ENCODE measurements at places on chromosomes 16 and 17. TPM values are rescaled to one million over a fixed set of nuclear protein-coding genes. Genes with fewer than 3 reads are reported as not detected.

The RGS9 gene
- 9.9 TPM for total RNA-seq

The FOXC2 gene
- total RNA-seq = 10.4 TPM

The HSD17B2 gene
- total RNA-seq = 3.1 TPM

The PLK1 gene
- total RNA-seq = 22.3 TPM

The ITGA2B gene
- total RNA-seq = 13.6 TPM

The APOBR gene
- 0.09 TPM for total RNA-seq

The C17orf107 gene
- 9.2 TPM for total RNA-seq

DNA sequence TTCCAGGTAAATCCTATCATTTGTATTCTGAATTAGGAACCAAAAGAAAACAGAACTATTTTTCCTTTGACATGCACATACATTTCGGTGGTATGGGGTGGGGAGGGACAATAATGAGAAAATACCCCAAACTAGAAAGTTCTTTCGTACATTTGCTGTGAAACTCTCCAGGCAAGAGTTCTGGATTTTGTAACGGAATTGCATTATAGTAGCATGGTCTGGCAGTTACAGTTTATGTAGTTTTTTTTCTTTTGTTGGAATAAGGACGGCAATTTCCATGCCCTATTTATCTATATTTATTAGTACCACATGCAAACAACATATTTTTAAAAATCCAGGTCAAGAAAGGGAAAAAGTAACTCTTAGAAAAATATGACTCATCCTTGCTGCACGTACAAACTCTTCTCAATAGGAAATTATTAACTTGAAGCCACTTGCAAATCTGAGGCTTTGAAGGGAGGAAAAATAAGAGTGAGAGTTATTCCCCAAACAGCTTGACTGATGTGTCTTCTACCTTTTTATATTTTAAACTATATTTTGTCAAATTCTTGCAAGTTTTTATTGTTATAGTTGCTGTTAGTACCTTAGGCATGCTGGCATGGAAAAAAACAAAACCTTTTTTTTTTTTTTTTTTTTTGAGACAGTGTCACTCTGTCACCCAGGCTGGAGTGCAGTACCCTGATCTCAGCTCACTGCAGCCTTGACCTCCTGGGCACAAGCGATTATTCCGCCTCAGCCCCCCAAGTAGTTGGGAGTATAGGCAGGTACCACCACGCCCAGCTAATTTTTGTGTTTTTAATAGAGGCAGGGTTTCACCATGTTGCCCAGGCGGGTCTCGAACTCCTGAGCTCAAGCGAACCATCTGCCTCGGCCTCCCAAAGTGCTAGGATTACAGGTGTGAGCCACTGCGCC lies 69.3 kb downstream of the WWP2 start:
- no peak for DNase-seq
- H3K27ac ChIP-seq = peak overlapping the region; percentile 47
- H3K4me1 ChIP-seq = peaks cover 4% of the 10 kb centered on the region
- H3K27me3 ChIP-seq = no peaks in the 10 kb centered on the region

DNA sequence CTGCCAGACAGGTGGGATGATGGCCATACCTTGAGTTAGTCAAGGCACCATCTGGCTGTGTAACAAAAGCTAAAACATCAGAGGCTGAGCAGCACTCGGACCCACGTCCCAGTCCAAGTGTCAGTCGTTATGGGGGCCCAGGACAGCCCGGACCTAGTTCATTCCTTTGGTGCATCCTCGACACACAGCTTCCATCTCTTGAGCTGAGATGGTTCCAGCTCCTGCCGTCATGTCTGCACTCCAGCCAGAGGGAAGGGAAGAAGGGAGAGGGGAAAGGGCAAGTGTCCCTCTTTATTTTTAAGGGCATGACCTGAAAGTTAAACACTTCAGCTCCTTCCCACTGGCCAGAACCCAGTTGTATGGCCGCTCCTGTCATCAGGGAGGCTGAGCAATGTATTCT lies 218.0 kb downstream of the SEC14L1 start:
- peaks cover 6% of the 10 kb centered on the region for H3K4me1 ChIP-seq
- no peak overlapping the region for H3K27ac ChIP-seq
- no peak for DNase-seq
- H3K36me3 ChIP-seq = no peaks in the 10 kb centered on the region
- H3K4me3 ChIP-seq = no peak overlapping the region

DNA sequence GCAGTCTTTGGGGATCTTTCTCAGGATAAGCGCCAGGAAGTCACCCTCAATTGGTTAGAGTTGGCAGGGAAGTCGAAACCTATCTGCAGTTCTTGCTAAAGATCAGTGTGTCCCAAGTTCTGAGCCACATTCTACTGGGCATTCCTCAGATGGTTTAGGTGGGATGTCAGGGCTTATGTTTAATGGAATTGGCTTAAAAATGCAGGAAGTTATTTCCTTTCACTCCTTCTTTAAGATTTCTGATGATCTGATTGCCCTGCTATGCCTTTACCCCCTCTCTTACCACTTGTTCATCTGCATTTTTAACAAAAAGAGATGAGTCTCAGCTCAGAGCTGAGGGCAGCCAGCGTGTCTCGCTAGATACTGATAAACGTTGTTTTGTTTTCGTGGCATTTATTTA lies 30.8 kb downstream of the FOXL1 start:
- H3K27me3 ChIP-seq = no peaks in the 10 kb centered on the region
- peaks cover 32% of the 10 kb centered on the region for H3K4me1 ChIP-seq
- H3K4me3 ChIP-seq = no peak overlapping the region
- peak overlapping the region; percentile 91 for H3K27ac ChIP-seq
- no peak for DNase-seq
- H3K36me3 ChIP-seq = no peaks in the 10 kb centered on the region

DNA sequence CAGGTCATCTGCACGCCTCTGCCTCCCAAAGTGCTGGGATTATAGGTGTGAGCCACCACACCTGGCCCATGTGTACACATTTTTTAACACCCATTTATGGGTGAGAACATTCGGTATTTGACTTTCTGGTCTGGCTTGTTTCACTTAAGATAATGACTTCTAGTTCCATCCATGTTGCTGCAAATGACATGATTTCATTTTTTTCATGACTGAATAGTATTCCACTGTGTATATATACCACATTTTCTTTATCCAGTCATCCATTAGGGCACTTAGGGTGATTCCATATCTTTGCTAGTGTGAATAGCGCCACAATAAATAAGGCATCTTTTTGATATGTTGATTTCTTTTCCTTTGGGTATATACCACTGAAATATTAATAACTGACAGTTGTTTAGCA lies 5.6 kb downstream of the ALOX12B start:
- H3K4me3 ChIP-seq = no peak overlapping the region
- H3K36me3 ChIP-seq = no peaks in the 10 kb centered on the region
- peaks cover 8% of the 10 kb centered on the region for H3K4me1 ChIP-seq
- no peak for DNase-seq
- no peak overlapping the region for H3K27ac ChIP-seq

- no peak overlapping the region for H3K4me3 ChIP-seq
- no peaks in the 10 kb centered on the region for H3K27me3 ChIP-seq
- H3K36me3 ChIP-seq = peaks cover 2% of the 10 kb centered on the region
- peaks cover 39% of the 10 kb centered on the region for H3K4me1 ChIP-seq
Measured at GRCh38 chr16:75086281-75086680, 30.3 kb downstream of the LDHD start.

DNA sequence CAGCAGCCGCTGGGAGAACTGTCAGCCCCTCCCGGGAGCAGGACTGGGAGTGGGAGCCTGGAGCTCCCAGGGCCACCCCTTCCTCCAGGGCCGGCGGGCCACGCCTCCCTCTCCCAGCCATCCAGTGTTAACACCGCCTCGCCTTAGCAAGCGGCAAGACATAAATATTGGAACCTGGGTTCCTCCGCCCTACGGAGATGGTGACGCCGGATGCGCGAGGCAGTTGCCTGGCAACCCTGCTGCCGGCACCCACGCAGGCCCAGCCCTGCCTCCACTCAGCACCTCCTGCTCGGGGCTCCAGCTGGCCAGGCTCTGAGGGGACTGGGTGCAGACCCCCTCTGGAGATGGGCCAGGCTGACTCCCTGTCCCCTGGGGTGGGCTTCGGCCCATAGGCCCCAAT lies 27.4 kb upstream of the CACNA1H start:
- H3K36me3 ChIP-seq = no peaks in the 10 kb centered on the region
- H3K4me1 ChIP-seq = no peaks in the 10 kb centered on the region
- H3K4me3 ChIP-seq = no peak overlapping the region
- no peak overlapping the region for H3K27ac ChIP-seq
- H3K27me3 ChIP-seq = no peaks in the 10 kb centered on the region

- H3K27ac ChIP-seq = no peak overlapping the region
- H3K4me3 ChIP-seq = no peak overlapping the region
- H3K4me1 ChIP-seq = no peaks in the 10 kb centered on the region
- peaks cover 46% of the 10 kb centered on the region for H3K36me3 ChIP-seq
- H3K27me3 ChIP-seq = no peaks in the 10 kb centered on the region
Measured at GRCh38 chr17:77206158-77206956, 65.6 kb downstream of the SEC14L1 start.

GRCh38 chr17:46869975-46870803 lies 18.8 kb downstream of the WNT9B start:
- no peaks in the 10 kb centered on the region for H3K36me3 ChIP-seq
- DNase-seq = no peak
- peaks cover 13% of the 10 kb centered on the region for H3K4me1 ChIP-seq
- H3K4me3 ChIP-seq = no peak overlapping the region
- peak overlapping the region; percentile 30 for H3K27ac ChIP-seq

DNA sequence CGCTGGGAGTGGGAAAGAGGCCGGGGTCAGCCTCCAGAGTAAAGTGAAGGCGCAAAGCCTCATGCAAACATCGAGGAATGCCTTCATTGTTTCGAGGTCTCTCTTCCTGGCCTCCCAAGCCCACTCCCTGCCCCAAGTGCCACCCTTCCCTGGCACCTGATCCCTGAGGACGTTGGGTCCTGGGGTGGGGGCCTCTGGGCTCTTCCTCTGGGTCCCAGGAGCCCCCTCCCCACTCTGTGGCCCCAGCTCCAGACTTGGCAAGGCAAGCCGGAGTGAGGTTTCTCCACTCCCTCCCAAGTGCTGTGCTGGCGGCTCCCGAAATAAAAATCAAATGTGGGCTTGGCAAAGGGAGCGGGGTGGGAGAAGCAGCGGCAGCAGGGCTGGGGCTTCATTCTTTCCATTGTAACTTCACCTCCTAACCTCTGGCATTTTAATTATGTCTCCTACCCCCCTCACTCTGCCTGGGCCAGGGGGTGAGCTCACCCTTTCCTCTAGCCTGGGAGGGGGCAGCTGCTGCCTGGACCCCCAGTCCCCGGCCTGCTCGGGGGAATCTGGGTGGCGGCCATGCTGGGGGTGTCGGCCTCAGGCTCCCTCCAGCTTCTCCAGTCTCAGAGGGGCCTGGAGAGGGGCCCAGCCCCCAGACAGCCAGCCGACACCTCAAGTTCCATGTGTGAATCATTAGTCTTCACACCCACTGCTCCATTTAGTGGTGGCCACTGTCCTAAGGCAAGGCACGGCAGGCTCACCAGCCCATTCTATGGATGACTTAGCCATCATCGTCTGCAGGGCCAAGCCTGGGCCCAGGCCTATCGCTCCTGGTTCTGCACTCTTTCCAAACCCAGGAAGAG lies 14.6 kb upstream of the TMEM92 start:
- H3K4me1 ChIP-seq = peaks cover 70% of the 10 kb centered on the region
- peak overlapping the region; percentile 56 for H3K27ac ChIP-seq
- H3K36me3 ChIP-seq = no peaks in the 10 kb centered on the region
- H3K4me3 ChIP-seq = no peak overlapping the region
- DNase-seq = no peak

- H3K27ac ChIP-seq = no peak overlapping the region
- H3K4me3 ChIP-seq = no peak overlapping the region
- peaks cover 9% of the 10 kb centered on the region for H3K4me1 ChIP-seq
- DNase-seq = no peak
- H3K36me3 ChIP-seq = no peaks in the 10 kb centered on the region
Measured at GRCh38 chr16:65793781-65794180, 572.7 kb upstream of the CDH5 start.
